SIG-M5 (cell line): ENCODE measurements at places on chromosomes 1 and 21.

- no peak for DNase-seq
These were observed 2.4 kb downstream of the ACTN2 start for GRCh38 chr1:236688705-236689104.

GRCh38 chr1:48470481-48470855 is 1.5 kb downstream of the SPATA6 start:
- no peak for DNase-seq

DNA sequence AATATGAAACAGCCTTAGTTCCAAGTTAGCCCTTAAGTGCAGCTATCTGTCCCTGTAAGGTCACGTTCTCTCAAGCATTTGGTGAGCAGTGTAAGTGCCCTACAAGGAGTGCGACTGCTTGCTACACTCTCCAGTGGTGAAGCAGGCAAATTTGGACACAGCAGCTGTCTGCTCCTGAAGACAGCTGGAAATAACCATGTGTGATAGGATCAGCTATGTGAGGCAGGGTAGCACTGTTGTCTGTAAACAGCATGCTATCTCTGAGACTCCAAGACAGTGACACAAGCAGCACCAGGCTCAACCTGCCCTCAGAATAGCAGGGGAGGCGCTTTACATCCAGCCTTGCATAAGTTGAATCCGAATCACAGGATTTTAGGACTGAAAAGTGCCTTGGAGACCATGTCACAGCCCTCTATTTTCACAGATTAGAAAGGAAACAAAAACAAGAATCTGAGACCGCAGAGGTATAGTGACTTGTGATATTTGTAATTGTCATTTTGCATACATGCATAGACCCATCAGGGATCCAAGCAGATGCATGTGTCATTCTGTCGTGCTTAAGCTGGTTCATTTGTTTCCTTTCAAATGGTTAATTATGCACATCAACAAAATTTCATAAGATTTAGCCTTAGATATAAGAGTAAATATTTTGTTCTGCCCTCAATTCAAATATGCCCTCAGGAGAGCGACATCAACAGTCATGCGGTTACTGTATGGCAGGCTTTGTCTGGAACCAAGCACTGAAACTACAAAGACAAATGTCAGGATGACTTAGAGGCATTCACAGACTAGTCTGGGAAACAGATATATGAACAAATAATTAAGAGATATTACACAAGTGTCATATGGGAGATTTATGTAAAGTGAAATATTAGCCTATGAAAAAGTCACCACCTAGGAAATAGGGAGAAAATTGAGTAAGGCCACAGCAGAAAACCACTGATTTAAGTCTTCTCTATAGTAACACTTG is 134.9 kb upstream of the NRIP1 start:
- no peak for DNase-seq

DNA sequence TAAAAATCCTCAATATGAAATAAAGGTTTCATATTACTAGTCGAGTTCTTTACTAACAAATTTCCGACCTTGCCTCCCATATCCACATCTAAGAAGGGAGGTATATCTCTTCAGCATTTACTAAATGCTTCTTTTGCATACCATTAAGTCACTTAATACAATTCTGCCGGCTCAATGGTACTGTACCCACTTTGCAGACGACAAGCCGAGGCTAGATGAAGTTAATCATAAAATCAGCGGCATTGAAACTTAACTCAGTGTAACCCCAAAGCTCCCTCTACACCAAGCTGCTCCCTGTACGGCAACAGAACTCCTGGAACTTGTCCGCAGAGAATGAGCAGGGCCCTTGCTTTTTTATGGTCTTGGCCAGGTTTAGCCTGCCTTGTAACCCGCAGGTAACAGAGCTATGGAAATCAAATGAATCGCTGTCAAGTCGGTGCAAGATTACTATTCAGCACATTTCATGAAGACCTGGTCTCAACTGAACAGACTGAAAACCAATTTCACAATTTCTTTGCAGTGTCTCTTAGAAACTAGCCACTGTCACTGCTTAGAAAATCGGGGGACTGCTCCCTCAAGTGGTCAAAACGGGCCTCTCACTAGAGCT is 738 bp downstream of the INTS7 start:
- DNase-seq: no peak

DNA sequence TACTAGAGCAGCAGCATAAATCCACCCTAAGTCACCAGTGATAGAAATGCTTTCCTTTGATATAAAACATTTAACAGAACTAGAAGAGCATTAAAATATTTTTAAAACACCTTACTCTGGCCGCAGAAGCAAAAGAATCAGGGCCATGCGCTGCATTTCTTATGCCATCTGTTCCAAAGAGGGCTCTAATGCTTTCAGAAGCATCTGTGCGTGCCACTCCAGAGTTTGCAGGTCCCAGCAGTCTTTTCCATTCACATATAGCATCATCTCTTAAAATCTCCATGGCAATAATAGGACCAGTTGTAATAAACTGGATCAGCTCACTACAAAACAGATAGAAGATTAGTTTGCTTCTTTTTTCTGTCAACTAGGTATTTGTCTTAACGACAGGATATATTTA is 69.2 kb downstream of the NME7 start:
- DNase-seq: no peak

GRCh38 chr1:64136296-64136695 is 67.1 kb upstream of the UBE2U start:
- DNase-seq: no peak

DNA sequence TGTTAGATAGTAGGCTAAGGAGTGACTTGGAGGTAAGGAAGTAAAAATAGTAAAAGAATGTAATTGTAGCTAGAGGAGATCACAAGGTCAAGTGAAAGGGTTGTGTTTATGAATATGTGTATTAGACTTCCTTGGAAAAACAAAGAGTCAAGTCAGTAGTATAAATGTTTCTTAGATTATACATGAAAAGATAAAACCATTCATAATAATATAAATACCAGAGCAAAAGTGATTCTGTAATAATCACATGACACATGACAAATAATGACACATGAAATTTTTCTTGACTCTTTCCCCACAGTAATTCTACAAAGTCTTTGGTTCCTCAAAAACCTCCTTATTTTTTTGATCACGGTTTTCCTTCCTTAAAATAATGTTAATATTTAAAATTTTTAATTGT is 56.4 kb downstream of the IVNS1ABP start:
- DNase-seq: no peak

DNA sequence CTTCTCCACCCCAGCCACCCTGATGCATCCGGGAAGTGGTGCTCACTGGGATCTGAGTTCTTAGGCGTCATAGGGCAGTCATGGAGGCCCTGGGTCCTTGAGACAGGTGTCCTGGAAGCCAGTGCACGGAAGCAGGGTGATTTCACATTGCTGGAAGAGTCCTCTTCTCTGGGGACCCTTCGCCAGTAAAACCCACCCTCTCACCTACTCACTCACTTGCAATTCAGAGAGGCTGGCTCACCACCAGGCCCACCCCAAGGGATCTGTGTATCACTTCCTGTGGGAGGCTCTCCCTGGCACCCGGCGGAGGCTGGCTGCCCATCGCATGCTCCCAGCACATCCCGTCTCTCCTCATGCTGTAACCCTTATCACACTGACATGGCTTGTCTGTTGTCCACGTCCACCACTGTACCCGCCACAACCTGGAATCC is 40.2 kb upstream of the EPS8L3 start:
- DNase-seq: no peak

DNA sequence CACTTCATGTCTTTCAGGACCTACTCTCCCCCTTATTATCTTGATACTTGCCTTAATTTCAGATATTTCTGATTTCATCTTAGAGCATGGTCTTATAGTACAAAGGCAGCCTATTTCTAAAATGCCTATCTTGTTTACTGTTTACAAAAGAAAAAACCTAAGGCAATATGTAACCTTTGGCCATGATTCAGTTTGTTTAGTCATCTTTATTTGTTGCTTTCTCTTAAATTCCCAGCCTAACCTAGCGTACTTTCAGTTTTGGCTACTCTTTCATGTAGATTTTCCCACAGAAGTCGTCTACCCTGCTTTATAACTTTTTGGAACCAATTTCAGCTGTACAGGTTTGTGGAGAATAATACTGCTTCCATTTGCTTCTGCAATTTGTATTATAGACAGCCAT is 81.8 kb downstream of the KIF1B start:
- no peak for DNase-seq

- DNase-seq: no peak
These were observed 48.1 kb downstream of the AHDC1 start for GRCh38 chr1:27555700-27556424.

DNA sequence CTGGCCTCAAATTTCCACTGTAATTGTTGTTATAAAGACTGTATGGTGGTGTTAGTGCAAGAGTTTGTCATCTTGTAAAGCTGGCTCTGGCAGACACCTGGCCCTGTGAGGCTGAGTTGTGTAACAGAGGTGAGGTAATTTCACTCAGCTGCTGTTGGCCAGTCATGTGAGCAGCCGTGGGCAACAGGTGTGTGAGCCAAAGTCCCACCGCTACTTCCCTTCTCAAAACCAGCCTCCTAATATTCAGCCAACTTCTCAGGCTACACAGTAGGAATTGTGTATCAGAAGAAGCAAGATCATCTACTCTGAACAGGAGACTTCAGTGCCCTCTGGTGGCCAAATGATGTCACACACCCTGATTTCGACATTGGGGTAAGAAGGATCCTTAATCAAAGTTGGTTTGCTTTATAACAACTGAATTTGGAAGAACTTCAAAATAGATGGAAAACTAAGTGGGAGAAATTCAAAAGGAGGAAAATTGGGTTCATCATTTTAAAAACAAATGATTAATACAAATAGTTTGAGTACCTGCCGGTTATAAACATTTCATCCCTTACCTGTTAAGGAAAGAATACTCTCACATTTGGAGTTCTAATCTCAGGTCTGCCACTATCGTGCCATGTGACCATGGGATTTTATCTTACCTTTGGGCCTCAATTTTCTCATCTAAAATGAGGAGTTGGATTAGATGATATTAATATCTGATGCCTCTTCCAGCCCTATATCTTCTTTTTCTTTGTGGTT is 2.6 kb upstream of the CREG1 start:
- no peak for DNase-seq

GRCh38 chr21:18340387-18340942 is 63.1 kb downstream of the TMPRSS15 start:
- DNase-seq: no peak

DNA sequence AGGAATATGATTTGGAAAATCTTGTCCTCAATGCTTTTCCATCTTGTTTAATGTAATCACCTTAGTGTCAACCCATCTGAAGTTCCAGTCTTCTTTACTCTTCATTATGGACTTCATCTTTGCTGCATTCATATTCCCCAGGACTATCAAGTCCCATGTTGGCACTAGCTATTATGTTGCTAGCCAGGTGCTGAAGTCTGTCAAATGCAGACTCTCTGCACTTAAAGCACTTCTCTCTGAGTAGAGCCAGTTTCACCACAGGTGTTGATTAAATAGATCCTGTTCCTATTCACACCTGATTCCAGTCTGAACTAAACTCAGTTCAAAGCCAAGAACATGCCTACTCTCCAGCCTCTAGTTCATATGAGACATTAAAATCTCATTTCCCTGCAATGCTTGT is 75.0 kb upstream of the PKN2 start:
- DNase-seq: no peak

GRCh38 chr1:155134880-155135414 is 705 bp upstream of the SLC50A1 start:
- DNase-seq: no peak

DNA sequence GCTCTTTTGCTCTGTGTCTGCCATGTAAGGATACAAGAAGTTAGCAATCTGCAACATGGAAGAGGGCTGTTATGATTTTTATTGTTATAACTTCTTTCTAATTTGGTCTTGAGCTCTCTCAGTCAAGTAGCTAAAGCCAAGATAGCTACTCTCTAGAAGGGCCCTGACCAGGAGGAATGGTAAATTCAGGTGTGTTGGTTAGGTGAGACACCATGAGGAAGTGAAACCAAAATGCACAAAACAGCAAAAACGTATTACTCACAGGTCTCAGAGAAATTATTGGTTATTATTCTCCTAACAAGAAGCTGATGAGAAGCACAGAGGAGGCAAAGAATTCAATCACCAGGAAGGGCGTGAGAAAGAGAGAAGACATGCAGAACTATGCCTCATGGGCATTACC is 51.8 kb upstream of the INSL5 start:
- DNase-seq: no peak

- no peak for DNase-seq
These were observed 1.3 kb downstream of the CDK18 start for GRCh38 chr1:205505791-205506190.

GRCh38 chr1:54012863-54013262 is 5.1 kb downstream of the LDLRAD1 start:
- no peak for DNase-seq

DNA sequence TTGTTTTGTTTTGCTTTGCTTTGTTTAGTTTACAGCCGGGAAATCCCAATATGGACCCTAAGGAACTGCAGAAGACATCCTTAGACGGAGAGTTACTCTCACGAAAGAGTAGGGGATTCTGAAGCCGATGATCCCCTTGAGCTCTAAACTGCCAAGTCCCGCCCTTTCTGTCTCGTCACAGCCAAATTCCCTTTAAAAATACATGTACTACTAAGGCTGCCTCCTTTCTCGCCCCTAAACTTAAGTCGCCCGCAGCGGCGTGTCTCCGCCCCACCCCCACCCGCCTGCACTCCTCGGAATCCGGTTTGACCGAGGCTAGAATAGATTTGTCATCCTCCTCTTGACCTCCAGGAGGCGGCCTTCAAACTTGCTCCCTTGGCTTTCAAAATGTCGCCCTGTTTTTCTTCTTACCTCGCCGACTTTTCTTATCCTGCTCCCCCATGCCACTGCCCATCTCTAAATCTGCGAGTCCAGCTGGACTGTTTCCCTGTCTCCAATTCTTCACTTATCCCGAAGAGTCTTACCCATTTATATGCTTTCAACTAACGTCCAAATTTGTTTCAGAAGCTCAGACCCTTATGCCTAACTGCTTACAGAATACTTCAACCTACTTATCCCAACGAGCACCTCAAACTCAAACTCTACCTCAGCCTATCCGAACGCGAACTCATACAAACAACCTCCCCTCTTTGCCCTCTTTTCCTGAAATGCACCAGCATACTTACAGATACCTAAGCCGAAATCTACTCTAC is 10.9 kb upstream of the BOLA1 start:
- peak; percentile 100 for DNase-seq

DNA sequence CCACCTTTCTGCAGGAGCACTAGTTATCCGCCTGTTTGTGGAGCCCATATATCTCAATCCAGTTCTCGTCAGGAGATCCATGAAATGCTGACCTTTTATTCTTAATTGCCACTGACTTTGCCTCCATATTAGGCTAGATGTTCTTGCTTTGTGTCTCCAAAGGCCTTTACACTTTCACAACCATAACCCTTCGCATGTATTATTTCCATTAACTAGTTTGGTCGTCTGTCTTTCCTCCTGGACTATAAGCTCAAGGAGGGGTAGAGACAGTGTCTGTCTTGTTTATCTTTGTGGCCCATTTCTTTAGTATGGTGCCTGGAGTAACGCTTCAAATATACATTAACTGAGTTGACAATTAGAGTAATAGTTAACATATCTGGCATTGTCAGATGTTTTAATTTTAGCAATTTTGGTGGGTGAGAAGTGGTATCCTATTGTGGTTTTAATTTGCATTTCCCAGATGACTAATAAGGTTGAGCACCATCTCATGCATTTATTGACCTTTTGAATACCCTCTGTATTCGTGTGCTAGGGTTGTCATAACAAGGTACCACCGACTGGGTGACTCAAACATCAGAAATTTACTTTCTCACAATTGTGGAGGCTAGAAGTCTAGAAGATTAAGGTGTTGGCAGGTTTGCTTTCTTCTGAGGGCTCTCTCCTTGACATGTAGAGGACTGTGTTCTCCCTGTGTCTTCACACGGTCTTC is 21.7 kb upstream of the IL12RB2 start:
- no peak for DNase-seq

- DNase-seq: no peak
These were observed 291.3 kb downstream of the RRAGC start for GRCh38 chr1:38568061-38568857.

- DNase-seq: no peak
These were observed 74.6 kb downstream of the SCCPDH start for GRCh38 chr1:246798606-246799496.
